ENCODE measurements at places on chromosomes 6 and 20. TPM values are rescaled to one million over a fixed set of nuclear protein-coding genes. Genes with fewer than 3 reads are reported as not detected.

DNA sequence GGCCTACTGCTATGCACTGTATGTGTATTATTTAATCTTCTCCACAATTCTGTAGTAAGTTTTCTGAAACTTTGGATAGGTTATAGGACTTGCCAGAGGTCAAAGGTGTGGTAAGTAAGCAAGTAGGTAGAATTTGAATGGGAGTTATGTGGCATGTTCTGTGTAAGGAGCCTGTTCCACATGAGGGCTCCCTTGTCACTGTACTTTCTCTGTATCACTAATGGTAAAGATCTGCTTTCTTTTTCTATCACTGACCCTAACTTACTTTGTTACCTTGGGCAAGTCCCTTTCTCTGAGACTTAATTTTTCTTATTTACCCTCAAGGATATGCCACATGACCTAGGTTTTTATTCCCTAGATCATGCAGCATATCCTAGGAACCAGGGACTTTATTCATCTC, 50.3 kb downstream of the EIF2S2 start:
- DNase-seq, result no peak

- DNase-seq, result peak; percentile 77
Observed at GRCh38 chr6:17710331-17710730, 3.6 kb upstream of the NUP153 start.

- no peak for DNase-seq
Observed at GRCh38 chr6:34531580-34532201, 24.4 kb downstream of the SPDEF start.

DNA sequence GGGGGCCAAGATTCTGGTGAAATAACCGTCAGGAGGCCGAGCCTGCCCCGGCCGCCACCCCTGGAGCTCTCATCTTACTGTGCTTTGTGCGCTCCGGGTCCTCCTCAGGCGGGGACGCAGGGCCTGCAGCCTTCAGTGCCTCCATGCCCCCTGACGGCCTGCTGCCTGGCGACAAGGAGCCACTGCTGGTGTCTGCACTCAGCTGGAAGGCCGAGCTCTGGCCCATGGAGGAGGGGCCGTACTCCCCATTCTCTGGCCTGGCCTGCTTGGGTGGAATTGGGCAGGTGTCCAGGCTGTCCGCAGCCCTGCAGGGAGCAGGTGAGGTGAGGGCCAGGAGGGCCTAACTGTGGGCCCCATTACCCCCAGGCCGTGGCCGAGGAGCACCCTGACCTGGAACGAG, 5.3 kb downstream of the ZNF512B start:
- no peak for DNase-seq

DNA sequence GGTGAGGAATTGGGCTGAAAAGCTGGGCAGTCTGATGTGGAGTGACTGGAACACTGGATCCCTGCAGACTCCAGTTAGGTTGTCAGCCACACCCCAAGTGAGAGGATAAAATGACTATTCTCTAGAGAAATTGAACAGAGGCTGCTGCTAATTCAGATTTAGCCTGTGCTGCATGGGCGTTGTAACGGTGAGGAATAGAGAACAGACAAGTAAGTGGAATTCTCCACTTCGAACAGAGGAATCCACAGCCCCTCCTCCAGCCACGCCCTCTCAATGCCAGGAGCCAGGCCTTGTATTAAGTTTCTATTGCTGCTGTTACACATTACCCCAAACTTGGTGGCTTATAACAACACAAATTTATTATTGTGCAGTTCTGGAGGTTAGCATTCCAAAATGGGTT, 109.3 kb downstream of the CFAP61 start:
- no peak for DNase-seq

- DNase-seq, result no peak
Observed at GRCh38 chr6:113104541-113104940, 752.6 kb upstream of the MARCKS start.

DNA sequence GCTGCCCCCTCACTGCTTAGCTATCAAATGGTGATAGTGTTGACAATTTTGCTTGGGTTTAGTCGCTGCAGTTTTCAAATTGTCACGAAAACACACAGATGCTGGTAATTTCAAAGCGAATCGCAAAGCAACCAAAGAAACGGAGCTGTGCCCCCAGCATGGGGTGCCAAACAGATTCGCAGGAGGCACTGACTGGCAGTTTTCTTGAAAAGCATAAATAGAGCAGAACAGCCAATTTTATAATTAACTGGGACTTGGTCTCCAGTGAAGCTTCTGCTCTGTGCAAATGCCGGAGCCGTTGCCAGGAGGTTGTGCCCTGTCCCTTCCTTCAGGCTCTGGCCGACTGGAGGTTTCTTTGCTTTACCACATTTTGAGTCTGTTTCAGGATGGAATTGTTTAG, 18.8 kb downstream of the ARHGAP40 start:
- no peak for DNase-seq

DNA sequence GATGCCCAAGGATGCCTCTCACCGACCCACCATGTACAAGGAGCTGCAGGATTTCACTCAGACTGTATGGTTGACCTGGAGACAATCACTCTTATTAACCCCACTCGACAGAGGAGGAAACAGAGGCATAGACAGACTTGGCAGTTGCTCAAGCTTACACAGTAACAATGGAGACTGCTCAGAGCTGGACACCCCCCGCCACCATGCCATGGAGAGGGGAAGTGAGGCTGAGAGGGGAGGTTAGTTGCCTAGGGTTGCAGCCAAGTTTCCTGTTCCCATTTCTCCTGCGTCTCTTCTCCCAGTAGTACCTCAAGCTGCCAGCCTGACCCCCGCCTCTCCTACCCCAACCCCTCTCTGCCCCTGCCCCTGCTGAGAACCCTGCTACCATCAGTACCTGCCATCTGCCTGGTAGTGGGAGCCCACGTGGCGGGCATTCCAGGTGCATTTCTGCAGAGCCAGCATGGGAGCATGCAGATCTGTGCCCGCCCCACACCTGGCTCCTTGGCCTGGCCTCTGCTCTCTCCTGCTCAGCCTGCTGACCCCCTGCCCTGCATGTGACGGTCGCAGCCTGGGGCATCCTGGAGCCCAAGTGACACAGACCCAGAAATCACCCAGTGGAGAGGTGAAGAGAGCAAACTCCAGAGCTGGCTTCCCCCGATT, 157.7 kb downstream of the PREX1 start:
- DNase-seq, result no peak

DNA sequence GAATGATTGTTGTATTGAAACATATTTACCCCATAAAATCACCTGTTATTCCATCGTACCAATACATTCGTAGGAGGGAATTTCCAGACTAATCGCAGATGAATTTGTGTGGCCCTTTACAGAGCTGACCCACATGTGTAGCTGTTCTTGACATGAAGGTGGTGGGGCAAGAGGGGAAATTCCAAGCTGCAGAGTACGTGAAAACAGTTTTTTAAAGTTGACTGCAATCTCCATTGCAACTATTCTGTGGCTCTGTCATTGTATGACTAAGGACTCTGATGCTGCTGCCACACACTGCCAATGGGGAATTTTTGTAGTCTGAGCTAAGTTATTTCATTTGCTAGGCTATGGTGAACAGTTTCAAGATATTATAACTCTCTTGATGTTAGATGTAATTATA, 46.4 kb upstream of the ADTRP start:
- peak; percentile 29 for DNase-seq

GRCh38 chr6:64990652-64991304, 716.2 kb downstream of the EYS start:
- DNase-seq, result no peak

GRCh38 chr6:134456226-134456625, 138.3 kb upstream of the SGK1 start:
- peak; percentile 24 for DNase-seq

- peak; percentile 41 for DNase-seq
Observed at GRCh38 chr6:11069760-11070159, 23.9 kb upstream of the SMIM13 start.

DNA sequence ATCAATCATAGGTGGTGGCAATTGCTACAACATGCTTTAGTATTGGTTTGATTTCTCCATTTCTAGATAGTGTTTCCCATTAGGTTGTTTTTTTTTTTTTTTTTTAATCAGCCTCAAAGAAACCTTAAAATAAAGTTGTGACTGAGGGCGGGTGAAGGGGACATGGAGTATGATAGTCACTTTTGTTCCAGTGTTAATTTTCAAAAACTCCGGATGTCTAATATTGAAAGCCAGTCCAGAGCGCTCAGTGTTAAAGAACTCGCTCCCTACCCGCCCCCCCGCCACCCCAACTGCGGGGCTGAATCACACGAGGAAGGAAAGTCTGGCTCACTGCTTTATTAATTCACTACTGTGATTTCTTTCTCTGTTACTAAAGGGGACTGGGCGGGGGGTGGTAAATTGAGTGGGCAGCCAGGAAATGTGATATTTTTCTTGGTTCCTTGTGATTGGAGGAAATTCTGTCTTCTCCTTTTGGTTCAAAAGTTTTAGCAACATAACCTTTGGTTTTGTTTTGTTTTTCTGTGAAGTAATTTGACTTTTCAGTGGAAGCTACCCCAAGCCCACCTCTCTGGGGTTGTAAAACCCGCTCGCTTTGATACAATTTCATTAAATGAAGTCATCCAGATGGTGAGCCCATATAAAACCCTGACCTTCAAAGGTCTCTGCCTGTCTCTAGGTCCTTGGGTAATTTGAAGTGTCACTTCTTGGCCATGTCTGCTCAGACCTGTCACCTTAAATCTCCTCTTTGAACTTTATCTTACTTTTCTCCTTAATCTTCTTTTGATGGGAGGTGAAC, 38.0 kb downstream of the TNFAIP3 start:
- no peak for DNase-seq

GRCh38 chr20:41334443-41335421, 5.9 kb upstream of the LPIN3 start:
- DNase-seq, result no peak

DNA sequence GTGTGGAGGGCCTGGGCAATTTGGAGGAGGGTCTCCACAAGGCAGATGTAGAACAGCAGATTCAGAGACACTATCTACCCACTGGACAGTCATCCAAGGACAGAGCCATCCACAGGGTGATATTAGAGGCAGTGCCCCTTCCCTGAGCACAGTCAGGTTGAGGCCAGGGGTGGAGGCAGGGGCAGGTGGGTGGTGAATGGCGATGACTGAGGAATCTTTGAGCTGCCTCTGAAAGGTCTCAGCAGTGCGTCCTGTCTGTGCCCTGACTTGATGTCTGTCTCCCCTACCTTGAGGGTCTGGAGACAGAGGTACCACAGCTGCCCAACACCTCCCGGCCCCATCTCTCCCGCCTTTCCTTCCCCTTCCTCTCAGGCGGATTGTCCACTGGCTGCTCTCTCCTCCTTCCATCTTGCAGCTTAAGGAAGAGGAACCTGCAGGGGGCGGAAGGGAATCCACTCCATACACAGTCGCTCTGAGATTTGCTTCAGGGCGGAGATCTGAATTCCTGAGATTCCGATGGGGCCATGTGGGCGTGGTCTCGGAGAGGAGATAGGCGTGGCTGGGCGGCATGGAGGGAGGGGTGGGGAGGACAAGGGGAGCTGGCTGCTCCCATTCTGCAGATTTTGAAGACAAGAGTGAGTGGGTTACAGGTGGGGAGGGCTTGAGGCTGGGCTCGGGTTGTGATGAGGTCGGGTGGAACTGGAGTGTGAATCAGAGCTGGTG, 1.7 kb downstream of the MUCL3 start:
- DNase-seq, result peak; percentile 93

ADGRF5 gene
- not detected for total RNA-seq

PHACTR2 gene
- 21.3 TPM for total RNA-seq

SLC17A2 gene
- not detected for total RNA-seq

CNBD2 gene
- 2.1 TPM for total RNA-seq

All from M059J (cell line).